Stimulated activated CD8-positive, alpha-beta memory T cell treated with anti-CD3 and anti-CD28 coated beads, Interleukin-4, amount 100 ng/mL, for 1 hour (primary cell): ENCODE measurements at places on chromosomes 6 and 20.

GRCh38 chr6:34447910-34448309 is 18.0 kb upstream of the PACSIN1 start:
- no peak for DNase-seq

GRCh38 chr20:34820805-34821578 is 4.5 kb downstream of the NCOA6 start:
- no peak for DNase-seq

DNA sequence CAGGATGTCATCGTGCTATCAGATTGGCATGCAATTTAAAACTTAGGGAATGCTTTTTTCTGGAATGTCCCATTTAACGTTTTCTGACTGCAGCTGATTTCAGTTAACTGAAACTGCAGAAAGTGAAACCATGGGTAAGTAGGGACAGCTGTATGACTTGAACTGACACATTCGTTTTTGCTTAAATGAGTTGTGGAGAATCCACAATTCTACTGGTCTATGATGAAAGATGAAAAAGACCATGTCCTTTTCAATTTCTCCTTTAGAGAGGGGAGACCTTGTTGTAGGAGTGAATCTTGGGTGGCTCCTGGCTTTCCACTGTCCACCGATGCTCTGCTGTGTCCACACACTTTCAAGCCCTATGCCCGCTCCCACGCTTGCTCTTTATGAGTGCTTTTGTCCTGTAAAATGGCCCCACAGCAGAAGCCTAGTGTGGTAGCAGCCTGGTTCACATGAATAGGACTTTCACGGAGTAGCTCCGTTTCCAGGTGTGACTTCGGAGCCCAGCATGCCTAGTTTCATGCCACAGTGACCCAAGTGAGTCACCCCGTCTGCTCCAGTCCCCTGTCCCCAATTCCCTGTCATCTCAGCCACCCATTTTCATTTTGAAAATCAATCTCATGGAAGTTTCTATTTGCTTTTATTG is 21.9 kb downstream of the DYNLT1 start:
- DNase-seq, result no peak

DNA sequence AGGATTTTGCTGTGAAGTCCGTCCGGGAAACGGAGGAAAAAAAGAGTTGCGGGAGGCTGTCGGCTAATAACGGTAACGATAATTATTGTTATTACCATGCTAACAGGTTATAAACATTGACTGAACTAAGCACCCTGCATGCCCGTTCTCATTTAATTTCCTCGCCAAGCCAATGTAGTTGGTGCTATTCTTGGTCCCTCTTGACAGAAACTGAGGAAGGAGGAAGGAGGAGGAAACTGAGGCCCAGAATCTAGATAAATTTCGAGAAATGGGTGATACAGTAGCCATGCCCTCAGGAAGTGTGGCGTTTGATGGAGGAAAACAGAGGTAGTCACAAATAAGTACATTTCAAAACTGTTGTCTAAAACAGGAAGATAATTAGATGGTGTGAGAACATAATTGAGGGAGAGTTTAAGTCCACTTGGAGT is 474 bp downstream of the TPX2 start:
- no peak for DNase-seq

GRCh38 chr6:154886016-154886415 is 109.1 kb upstream of the TIAM2 start:
- DNase-seq, result no peak

GRCh38 chr6:161396539-161396938 is 122.7 kb upstream of the AGPAT4 start:
- DNase-seq, result no peak

GRCh38 chr6:108027056-108027455 is 47.5 kb downstream of the OSTM1 start:
- DNase-seq, result no peak

GRCh38 chr6:30749554-30750378 is 5.4 kb upstream of the IER3 start:
- no peak for DNase-seq

- DNase-seq, result no peak
These were observed 10.0 kb downstream of the CITED2 start for GRCh38 chr6:139364302-139364981.

- no peak for DNase-seq
These were observed 153.2 kb downstream of the CDKAL1 start for GRCh38 chr6:20687494-20687893.
